ENCODE measurements at places on chromosomes 3 and 15. TPM values are rescaled to one million over a fixed set of nuclear protein-coding genes. Genes with fewer than 3 reads are reported as not detected.

DNA sequence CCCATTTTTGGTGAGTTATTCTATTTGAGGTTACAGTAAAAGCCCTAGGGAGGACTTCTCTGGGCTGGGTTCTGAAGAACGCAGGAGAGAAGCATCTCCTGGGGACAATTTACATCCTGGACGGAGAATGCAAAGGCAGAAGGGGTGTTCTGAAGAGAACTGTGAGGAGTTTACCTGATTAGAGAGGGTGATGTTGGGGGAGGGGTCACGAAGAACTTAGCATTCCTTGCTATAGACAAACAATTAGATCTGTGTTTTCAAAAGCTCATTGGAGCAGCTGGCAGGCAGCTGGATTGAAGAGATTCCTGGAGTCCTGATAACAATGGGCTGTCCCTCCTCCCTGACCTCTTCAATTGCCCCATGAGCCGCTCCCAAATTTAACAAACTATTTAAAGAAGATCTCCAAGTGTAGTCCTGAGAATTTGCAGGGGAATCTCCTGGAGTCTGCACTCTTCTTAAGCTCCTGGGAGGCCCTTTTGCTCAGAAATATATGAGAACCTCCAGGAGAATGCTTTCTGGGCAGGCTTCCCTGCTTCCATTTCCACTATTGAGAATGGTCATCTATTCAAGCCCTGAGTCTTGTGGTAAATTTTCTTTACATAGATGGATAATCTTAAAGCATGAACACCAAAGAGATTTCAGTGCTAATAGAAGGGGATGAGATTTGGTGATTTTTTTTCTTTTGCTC, 55.3 kb downstream of the ARHGAP31 start:
- peak; percentile 9 for DNase-seq

GRCh38 chr15:75045332-75046015, 22.1 kb downstream of the PPCDC start:
- DNase-seq = no peak

GRCh38 chr3:99479768-99480167, 158.6 kb upstream of the COL8A1 start:
- no peak for DNase-seq

GRCh38 chr15:51692154-51692553, 10.9 kb downstream of the SCG3 start:
- DNase-seq = no peak

LRRIQ4 gene
- under 0.01 TPM for total RNA-seq

MUSTN1 gene
- not detected for total RNA-seq

MYO5C gene
- under 0.01 TPM for total RNA-seq

GAP43 gene
- total RNA-seq = under 0.01 TPM

SOX2 gene
- total RNA-seq = not detected

Measured in fibroblast of lung (primary cell).